ENCODE measurements at places on chromosomes 6 and 20. TPM values are rescaled to one million over a fixed set of nuclear protein-coding genes. Genes with fewer than 3 reads are reported as not detected.

The RNF182 gene
- total RNA-seq = 0.32 TPM

The LY6G6F gene
- total RNA-seq = not detected

The SLC35D3 gene
- under 0.01 TPM for total RNA-seq

The OPRM1 gene
- not detected for total RNA-seq

The COL11A2 gene
- total RNA-seq = 0.15 TPM

The CGA gene
- not detected for total RNA-seq

The MATN4 gene
- not detected for total RNA-seq

The MACROD2 gene
- total RNA-seq = 0.65 TPM

Data from epithelial cell of umbilical artery (primary cell).